ENCODE measurements at places on chromosomes 6 and 20.

DNA sequence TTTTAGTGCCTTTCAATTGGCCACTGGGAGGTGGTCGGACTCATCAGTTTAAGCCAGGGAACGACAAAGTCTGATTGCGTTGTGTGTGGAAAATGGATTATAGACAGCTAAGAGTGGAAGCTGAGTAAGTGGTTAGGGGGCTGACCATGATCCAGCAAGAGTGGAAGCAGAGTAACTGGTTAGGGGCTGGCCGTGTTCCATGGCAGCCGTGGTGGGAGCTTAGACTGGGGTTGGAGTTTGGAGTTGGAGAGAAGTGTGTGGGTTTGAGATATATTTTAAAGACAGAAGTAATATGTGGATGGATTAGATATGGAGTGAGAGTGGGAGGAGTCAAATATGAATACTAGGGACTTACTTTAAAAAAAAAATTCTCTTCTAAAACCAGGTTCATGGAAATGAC, 41.7 kb downstream of the LRRN4 start:
- no peak for DNase-seq

- DNase-seq = no peak
These were observed 15.0 kb downstream of the PBOV1 start for GRCh38 chr6:138203315-138203714.

- no peak for DNase-seq
These were observed 184.7 kb downstream of the CDKAL1 start for GRCh38 chr6:20718705-20719653.

- DNase-seq = no peak
These were observed 54.7 kb downstream of the CHMP4B start for GRCh38 chr20:33865761-33866370.

GRCh38 chr6:128443553-128443952, 76.8 kb downstream of the PTPRK start:
- no peak for DNase-seq

DNA sequence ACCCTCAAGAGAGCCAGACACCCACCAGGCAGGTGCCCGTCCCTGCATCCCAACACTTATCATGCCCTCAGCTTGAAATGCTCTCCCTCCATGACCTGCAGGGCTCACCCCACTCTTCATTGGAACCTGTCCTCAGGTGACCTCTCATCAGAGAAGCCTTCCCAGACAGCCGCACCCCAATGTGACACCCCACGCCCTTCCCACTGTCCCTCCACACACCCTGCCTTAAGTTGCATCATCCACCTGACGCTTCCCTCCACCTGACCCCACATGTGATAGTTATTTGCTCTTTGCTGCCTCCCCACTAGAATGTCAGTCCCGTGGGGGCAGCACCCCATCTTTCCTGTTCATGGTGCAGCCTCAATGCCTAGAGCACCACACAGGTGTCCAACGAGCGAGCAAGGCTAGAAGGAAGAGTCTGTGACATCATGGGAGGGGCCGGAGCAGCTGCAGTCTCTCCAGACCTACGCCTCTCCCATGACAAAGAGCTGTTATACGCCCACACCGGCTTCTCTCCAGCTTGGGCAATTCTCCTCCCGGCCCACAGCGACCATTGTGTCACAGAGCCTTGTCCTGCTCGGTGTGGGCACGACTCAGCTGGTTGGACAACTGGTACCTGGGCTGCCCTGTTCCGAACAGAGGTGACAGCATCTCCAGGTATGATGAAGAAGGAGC, 58.2 kb downstream of the NFATC2 start:
- no peak for DNase-seq

- DNase-seq = no peak
These were observed 366.0 kb downstream of the LAMA2 start for GRCh38 chr6:129248946-129249345.

- DNase-seq = no peak
These were observed 42.0 kb upstream of the BCAS1 start for GRCh38 chr20:54112221-54112884.

DNA sequence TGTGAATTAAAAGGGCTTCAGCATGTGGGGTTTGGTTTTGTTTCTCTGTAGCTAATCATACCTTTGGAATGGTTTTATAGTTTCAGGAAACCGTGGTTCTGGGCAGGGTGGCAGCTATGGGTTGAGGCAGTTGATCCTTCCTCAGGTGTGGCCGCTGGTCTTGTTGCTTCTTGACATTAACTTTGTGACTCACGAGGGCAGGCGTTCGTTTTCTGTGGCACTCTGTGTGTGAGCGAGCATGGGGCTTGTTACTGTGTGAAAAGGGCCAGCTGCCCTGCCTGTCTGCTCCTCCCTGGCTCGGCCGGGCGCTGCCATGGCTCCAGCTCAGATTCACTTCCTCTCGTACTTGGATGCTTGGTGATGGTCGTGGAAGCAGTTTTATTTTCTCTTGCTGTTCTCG, 16.2 kb downstream of the DNAJC5 start:
- DNase-seq = no peak

- DNase-seq = no peak
These were observed 60.7 kb upstream of the SYNCRIP start for GRCh38 chr6:85703406-85703805.

GRCh38 chr6:56046576-56046975, 171.2 kb upstream of the BMP5 start:
- DNase-seq = peak; percentile 88

GRCh38 chr20:19742974-19743639, 15.0 kb upstream of the RIN2 start:
- DNase-seq = no peak

DNA sequence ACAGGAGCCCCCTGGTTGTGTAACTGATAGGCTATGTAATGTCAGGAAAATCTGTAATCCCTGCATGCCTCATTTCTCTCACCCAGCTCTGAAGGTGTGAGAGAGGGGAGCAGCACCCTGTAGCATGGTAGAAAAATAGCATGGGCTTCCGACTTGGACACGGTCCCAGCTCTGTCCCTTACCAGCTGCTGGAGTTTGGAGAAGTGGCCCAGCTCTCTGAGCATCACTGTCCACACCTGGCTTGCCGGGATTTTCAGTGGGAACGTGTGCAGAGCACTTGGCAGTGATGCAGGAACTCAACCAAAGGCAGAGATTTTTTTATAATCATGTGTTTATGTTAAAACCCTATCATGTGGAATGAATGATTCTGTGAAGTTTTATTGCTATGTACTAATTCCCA, 34.6 kb downstream of the STK35 start:
- no peak for DNase-seq

- DNase-seq = peak; percentile 89
These were observed 1274.9 kb upstream of the GJE1 start for GRCh38 chr6:140857739-140858380.

DNA sequence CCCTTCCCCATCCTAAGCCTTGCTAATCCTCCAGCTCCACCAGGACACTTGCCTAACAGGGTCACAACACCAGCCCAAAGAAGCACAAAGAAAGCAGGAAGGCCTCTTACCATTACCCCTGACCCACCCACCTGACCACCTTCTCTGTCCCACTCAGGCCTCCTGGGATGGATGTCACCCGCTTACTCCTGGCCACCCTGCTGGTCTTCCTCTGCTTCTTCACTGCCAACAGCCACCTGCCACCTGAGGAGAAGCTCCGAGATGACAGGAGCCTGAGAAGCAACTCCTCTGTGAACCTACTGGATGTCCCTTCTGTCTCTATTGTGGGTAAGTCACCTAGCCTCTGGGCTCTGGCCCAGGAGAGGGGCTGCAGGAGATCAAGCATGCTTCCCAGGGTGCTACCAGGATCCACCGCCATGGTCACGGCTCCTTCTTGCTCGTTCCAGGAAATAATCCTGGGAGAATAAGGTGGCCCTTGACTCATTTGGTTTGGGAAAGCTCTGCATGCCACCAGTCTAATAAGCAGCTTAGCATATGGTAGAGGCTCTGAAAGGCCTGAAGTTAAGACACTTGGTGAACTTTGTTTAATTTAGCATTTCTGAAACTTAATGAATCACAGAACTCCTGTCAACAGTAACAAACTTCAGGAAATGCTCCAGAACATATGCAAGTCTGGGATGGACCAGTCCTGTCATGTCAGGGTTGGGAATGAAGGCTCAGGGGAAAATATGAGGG, 19.2 kb downstream of the ASIP start:
- no peak for DNase-seq

DNA sequence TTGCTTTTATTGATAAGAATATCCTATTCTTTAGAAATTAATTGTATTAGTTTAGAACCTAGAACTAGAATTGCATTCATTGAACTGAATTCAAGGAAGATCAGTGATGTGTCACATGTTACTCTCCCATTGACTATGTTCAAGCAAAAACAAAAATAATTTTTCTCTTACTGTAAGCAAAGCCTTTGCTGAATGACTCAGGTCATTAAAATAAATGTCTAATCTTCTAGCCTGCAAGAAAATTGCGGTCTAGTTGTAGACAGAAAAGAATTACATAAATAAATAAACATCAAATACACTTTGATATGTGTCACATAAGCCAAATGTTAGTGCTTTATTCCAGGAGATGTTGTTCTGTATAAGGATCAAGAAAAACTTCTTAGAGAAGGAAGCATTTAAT, 387.9 kb downstream of the ADGRB3 start:
- peak; percentile 25 for DNase-seq

DNA sequence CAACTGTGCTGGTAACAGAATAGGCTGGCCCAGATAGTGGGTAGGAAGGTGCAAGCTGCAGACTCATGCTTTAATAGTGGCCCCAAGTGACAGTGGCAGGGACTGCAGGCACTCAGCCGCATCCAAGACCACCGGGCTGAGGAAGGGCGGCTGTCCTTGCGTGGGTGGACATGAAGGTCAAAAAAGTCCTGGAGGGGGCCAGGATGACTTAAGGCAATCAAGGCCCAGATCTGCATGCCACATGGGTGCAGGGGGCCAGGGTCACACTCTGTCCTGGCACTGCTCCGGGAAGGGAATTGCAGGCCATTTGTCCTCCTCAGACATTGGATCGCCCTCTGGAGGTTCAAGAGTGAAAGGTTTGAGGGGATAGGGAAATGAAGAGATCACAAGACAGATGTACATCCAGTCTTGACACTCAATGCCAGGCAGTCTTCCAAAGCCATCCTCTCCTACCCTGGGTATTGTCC, 10.4 kb upstream of the VNN2 start:
- no peak for DNase-seq

- no peak for DNase-seq
These were observed 1.7 kb downstream of the FKBP5 start for GRCh38 chr6:35686873-35687555.

- DNase-seq = peak; percentile 89
These were observed at the start of gene ATP6V1G2 for GRCh38 chr6:31546339-31546957. TSS of gene ATP6V1G2 (minus strand) at chr6:31546608. CDS start at chr6:31546559, 49 bp downstream.

- no peak for DNase-seq
These were observed 1.7 kb downstream of the COL11A2 start for GRCh38 chr6:33190504-33191107.

- DNase-seq = no peak
These were observed 19.5 kb downstream of the PHACTR2 start for GRCh38 chr6:143697076-143697800.

- DNase-seq = no peak
These were observed 8.8 kb upstream of the FAM8A1 start for GRCh38 chr6:17591287-17591686.

GRCh38 chr6:12115492-12115891, 103.4 kb downstream of the HIVEP1 start:
- no peak for DNase-seq

GRCh38 chr6:161411265-161411944, 137.5 kb upstream of the AGPAT4 start:
- no peak for DNase-seq

GRCh38 chr6:157560691-157561413, 179.9 kb downstream of the ZDHHC14 start:
- DNase-seq = no peak

- no peak for DNase-seq
These were observed 518.0 kb downstream of the CD109 start for GRCh38 chr6:74213995-74214394.

DNA sequence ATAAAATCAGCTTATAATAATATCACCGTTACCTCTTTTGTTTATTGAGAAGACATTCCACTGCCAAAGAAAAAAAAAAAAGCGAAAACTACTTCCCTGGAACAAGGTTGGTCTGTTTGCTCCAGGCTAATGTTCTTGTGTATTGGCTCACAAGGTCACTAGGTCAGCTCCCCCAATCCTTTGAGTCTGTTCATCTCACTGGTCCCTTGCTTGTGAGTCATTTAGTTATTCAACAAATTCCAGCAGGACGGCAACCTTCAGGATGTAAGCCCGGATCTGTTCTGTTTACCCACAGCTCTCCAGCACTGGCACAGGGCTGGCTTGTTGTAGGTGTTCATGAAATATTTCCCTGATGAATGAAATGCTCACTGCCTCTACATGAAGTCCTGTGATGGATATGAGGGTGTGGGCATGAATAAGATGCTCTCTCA, 3.3 kb downstream of the ARHGAP40 start:
- DNase-seq = no peak

GRCh38 chr6:127879685-127880084, 21.2 kb downstream of the THEMIS start:
- DNase-seq = peak; percentile 12

DNA sequence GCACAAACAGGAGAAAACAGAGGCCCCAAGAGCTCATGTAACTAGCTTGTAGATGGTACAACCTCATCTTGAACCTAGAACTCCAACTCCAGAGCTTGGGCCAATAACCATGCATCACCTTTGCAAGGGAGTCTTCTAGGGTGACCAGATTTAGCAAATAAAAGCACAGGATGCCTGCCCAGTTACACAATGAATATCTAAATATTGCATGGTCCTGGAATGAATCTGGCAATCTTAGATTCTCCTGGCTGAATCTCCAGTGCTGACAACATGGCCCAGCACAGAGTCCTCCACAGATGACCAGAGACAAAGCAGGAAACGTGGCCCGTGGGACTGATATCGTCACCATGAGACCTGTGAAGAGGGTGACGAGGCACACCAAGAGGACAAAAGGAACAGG, 494.1 kb downstream of the PREX1 start:
- DNase-seq = no peak

DNA sequence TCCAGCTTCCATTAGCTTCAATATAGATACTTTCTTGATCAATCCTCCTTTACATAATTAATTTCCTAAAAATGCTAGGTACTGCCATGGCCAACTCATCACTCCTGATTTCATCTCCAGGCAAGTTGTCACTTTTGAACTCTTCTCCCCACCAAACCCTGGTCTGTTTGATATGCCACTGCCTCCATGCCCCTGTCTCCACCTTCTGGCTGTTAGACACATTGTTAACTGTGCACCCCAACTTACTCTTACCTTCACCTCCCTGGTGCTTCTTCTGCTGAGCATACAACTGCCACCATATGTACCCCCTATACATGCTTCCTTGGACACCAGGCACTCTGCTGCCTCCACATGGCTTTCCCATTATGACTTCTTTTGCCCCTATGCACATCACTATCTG, 21.9 kb upstream of the AIG1 start:
- DNase-seq = no peak

DNA sequence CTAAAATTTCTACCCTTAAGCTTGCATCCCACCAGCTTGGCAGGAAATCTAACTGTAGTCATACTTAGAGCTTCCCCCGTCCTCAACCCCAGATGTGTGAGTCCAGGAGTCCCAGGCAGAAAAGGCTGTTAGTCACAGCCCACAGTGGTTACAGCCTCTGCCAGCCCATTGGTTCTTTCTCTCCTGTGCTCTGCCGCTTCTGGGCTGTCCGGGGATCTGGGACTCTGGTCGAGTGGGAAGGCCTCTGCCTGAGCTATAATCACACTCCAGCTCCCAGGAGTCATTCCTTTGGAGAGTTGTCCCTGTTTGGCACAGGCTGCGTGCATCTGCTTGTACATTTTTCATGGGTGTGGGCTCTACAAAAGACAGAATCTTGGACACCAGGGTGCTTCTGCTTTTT, 45.6 kb upstream of the FYN start:
- DNase-seq = peak; percentile 84

Measured in stromal cell of bone marrow (primary cell).